ENCODE measurements at places on chromosomes 12 and 14.
A peak's percentile ranks its signal among the peaks of the same experiment; 100 is the strongest.

GRCh38 chr12:66860752-66861750 lies 182.2 kb upstream of the GRIP1 start:
- DNase-seq: peak; percentile 29

DNA sequence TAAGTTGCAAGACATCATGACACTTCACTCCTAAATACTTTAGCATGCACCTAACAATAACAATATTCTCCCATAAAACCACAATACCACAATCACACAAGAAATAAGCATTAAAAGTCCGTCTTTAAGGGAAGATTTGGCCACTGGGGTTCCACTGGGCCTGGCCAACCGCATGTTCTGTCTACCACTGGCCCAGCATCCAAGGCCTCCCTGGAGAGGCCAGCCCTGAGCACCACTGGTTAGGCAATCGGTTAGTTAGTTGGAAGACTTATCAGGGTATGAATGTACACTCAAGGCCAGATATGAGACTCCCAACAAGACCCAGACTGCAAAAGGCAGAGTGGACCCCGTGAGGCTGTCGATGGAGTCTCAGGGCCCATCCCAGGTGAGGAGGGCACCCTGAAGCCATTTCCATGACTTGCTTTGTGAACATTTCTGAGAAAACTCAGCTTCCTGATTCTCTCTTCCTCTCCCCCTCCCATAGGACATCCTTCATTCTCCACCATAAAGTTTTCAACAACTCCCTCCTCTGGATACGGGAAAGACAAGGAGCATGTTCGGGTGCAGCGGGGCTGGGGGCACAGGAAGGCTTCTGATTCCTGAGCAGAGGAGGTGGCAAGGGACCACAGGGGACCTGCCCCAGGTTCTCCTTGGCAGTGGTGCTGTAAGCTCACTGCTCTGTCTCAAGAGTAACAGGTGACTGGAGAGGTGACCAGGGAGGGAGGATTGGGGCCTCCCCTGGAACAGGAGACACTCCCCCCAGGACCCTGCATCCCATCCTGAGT lies 5.9 kb downstream of the PXN start:
- DNase-seq: no peak

DNA sequence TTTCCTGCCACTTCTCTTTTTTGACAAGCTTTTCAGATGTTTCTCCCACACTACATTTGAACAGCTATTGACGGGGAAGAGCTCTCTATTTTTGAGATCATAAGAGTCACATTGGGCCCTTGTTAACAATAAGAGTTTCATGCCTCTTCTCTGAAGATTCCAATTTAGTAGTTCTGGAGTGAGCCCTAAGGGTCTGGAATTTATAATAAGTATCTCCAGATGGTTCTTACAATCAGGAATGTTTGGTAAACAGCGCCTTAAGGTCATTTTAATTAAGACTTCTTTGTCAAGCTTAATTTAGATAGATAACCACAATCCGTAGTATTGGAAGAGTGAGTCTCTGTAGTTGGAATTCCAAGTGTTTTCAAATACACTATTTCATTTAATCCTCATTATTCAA lies 60.6 kb upstream of the HECTD1 start:
- DNase-seq: no peak

DNA sequence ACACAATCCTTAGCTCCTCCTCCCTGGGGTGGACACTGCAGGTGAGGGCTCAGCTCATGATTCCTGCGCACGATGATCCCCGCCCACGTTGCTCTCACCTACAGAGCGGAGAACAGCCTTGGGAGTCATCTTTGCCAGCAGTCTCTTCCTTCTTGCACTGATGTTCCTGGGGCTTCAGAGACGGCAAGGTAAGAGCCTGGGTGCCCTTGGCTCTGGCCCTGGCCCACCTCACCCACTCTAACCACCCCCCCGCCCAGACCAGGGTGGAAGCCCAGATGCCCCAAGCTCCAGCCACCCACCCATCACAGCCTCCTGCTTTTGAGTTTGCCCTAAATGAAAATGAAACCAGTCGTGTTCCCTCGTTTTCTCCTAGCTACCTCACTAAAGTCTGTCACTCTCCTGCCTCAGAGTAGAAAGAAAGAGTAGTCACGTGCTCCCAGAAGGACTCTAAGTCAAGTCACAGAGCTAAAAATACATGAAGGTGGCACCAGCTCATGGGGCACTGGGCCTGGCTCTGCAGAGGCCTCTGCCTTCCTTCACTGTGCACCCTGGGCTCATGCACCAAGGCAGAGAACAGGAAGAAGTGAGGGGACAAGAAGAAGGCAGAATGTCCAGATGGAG lies 9.0 kb downstream of the TAPBPL start:
- DNase-seq: no peak

- DNase-seq: no peak
Observed at GRCh38 chr12:69544087-69544486, 41.2 kb upstream of the CCT2 start.

DNA sequence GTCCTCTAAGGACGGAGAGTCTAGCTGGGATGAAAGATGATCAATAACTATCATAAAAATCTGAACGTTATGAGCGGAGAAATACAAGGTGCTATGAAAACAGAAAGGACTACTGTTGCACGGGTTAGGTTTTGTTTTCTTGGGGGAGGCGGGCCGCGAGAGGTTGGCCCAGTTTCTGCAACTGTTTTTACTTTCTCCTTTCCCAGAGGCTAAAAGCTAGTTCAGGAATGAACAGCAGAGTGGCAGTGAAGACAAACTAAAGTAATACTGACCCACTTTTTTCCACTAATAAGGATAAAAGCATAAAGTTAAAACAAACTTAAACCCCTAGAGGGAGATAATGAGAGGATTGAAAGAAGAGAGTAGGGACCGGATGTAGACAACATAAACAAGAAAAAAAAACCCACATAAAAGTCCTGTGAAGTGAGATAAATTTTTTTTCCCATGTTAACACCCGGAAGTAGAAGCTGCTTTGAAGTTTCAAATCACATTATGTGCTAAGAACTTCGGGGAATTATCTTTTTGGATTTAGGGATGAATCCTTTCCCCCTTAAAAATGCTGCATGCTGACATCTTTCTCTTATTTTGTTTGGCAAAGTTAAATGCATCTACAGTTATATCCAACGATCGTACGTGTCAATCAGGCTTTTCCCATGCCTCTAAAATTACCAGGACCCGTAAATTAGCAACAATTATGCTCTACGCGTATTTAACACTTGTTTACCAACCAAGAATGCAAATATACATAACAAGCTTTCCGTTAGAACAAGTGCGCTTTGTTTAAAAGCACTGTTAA lies 1.0 kb upstream of the CDK17 start:
- peak; percentile 61 for DNase-seq
